ENCODE measurements at places on chromosomes 5 and 9. TPM values are rescaled to one million over a fixed set of nuclear protein-coding genes. Genes with fewer than 3 reads are reported as not detected.

DNA sequence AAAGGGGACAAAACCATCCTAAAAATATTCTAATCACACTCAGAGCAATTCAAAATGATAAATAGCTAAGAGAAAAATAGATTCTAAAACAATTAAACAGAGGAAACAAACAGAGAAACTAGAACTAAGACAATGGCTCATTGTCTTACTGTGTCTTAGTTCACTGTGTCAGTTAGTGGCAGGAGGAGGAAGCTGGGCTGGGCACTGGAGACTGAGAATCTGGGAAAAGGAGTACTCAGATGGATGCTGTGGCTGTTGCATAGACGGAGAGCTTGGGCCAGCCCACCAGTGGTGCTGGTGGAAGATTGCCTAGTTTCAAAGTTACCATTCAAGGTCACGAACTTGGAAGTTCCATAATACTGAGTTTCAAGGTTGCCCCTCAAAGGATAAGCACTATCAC, 94.7 kb upstream of the IFNK start:
- DNase-seq = no peak

- DNase-seq = no peak
These were observed 387.1 kb upstream of the PAPPA start for GRCh38 chr9:115766370-115766955.

GRCh38 chr5:152606776-152607364, 201.8 kb upstream of the NMUR2 start:
- no peak for DNase-seq

DNA sequence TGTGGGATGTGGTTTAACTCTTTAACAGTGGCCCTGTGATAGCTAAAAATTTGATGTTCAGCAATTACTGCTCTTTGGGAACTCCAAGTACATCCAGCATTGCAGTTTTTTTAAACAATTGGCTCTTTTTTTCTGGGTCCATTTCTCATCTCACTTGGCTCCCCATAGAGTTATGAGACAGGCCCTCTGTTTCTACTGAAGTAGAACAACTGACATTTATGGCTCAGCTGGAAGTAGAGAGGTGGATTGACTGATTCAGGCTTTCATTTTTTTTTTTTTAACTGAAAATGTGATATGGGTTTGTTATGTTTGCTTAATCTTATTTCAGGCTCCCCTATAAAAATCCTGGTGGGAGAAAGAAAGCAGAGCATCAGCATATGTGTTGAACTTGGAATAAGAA, 96.6 kb upstream of the CD180 start:
- no peak for DNase-seq

- DNase-seq = no peak
These were observed 18.5 kb upstream of the QRFP start for GRCh38 chr9:130915096-130915447.

DNA sequence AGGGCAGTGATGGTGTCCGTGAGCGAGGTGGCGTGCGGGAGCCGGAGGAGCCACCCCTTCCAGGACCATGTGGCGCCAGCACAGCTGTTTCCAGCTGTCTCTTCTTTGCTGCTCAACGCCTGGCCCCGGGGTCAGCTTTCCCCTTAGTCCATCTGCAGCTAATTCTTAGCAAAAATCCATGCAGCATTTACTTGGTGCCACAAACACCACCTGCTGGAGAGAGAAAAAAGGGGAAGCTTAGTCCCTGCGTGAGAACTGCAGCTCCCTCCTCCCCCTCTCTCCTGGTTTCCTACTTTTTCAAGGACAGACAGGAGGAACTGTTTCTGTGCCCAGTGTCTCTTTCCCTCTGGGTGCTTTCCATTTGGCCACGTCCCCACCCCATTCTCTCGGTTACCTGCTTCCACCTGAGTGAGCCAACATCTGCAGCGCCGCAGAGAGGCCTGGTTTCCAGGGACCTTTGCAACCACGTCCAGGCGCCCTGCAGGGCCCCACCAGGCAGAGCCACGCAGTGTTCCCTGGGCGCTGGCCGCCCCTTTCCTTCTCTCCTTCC, 3.4 kb downstream of the SLC6A19 start:
- no peak for DNase-seq

IDNK gene
- 9.8 TPM for total RNA-seq

FOXD4L3 gene
- total RNA-seq = not detected

PAIP2 gene
- 118 TPM for total RNA-seq

HTR1A gene
- total RNA-seq = not detected

ZFP2 gene
- total RNA-seq = 0.77 TPM

FBP1 gene
- total RNA-seq = 2.7 TPM

SLC30A5 gene
- 34.3 TPM for total RNA-seq

All from activated naive CD8-positive, alpha-beta T cell treated with anti-CD3 and anti-CD28 coated beads, Interleukin-2, amount 10 ng/mL, durations not matched to agents 7 days and 5 days (primary cell).